ENCODE measurements at places on chromosomes 13 and 19.

- no peak for DNase-seq
Observed at GRCh38 chr13:54975676-54976075, 1947.1 kb downstream of the OLFM4 start.

- no peak for DNase-seq
Observed at GRCh38 chr13:69524459-69525150, 583.0 kb upstream of the ATXN8OS start.

DNA sequence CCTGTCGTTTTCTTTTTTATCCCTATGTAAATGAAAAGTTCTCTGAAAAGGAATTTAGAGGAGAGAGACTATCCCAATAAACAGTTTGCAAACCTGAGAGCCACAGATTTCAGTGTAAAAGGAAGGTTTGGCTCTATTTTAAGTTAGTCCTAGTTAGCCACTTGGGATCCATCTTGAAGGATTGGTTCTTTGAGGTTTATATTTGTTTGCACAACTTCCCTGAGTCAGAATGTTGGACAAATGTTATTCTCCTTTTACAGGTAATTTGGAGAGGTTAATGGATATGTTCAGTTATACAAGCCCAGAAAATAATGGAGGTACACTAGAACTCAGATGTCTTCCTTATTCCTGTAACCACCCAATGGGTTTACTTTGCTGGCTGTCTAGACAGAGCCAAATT is 2.6 kb upstream of the DNAJC15 start:
- DNase-seq = no peak

GRCh38 chr13:29384466-29384865 is 211.0 kb downstream of the SLC7A1 start:
- no peak for DNase-seq

GRCh38 chr13:31588316-31588715 is 151.0 kb upstream of the RXFP2 start:
- DNase-seq = no peak

DNA sequence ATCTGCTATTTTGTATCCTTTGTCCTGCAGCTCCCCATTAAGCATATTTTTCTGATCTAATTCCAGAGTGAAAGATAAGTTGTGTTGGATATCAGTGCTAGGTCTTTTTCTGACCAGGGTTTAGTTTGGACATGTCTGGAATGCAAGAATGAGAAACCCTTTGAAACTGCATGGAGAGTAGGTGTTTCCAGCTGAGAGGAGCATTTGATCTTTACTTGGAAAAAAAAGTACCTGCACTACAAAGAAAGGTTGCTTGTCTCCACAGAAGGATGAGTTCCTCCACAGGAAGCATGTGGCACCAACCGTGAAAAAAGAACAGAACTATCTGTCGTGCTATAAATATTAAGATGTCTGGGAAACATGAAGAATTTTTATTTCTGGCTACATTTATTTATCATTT is 36.6 kb upstream of the MED4 start:
- DNase-seq = no peak

DNA sequence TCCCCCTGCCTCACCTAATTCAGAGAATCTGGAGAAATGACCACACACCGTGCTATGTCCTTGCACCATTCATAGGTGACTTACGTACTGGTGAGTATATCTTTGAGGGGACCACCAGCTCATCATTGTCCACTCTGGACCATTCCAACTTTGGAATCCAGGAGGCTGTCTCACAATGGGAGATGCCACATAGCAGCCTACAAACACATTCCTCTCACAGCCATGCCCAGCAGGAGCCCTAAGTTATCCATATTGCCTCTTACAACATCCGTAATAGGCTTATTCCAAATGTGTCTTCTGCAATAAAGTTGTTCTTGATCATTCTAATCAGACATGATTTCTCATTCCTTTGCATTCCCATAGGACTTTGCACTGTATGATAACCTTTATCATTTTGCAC is 436.7 kb downstream of the EFNB2 start:
- no peak for DNase-seq

- no peak for DNase-seq
Observed at GRCh38 chr13:98427331-98427995, 149.4 kb downstream of the STK24 start.

DNA sequence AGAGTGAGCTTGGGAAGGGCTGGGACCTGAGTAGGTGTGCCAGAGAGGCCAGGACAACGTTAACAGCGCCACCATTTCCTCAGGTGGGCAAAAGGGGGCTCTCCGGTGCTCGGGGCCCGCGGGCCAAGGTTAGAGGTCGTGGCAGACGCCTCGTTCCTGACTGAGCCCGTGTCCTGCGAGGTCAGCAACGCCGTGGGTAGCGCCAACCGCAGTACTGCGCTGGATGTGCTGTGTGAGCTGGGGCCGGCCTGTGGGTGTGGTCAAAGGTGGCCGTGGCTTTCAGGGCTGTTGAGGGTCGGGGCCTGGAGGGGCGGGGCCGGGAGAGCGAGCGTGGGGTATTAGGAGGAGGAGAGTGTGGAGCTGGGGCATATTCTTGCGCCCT is 3.7 kb downstream of the KIRREL2 start:
- DNase-seq = no peak

GRCh38 chr13:26988059-26988769 is 183.4 kb downstream of the USP12 start:
- DNase-seq = no peak

GRCh38 chr19:19403373-19403901 is 2.0 kb upstream of the GATAD2A start:
- DNase-seq = peak; percentile 58

DNA sequence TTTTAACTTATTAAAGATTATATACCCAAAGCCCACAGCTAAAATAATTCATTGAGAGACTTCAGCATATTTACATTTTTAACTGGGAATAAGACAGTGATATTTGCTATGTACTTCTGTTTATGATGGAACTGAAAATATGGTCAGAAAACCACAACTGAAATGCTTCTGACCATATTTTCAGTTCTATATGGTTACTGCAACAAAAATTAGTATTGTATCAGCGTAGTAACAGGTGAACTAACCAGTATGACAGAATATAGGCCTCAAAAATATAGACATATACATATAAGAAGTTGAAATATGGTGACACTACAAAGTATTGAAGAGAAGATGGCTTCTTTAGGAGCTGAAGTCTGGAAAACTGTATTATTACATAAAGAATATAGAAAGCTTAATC is 857.4 kb downstream of the OLFM4 start:
- DNase-seq = no peak

DNA sequence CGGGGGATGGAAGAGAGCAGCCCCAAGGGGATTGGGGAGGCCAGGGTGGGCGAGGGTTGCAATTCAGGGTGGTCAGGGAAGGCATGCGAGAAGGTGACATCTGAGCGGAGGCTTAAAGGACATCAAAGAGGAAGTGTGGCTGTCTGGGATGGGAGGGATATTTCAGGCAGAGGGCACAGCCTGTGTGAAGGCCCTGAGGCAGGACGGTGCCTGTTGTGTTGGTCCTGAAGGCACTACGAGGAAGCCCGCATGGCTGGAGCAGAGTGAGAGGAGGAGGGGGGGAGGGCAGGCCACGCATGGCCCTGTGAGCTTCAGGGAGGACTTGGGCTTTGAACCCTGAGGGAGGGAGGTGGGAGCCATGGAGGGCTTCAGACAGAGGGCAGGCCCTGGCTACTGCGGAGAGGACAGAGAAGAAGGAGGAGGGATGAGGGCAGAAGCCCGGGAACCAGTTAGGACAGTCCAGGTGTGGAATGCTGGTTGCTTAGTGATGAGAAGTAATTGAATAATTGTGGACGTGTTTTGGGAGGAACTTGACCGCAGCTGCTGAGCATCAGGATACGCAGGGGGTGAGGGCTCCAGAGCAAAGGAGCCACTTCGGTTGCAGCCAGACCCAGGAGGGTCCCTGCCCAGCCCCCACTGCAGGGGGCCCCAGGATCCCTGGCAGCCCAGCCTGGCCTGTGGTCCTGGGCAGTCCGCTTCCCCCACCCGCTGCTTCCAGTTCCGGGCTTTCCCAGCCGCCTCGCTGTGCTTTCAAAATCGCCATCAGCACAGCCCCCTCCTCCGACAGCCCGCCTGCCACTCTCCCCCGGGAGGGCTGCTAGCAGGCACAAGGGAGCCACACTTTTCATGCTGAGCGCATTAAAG is 6.2 kb downstream of the TLE6 start:
- no peak for DNase-seq

GRCh38 chr13:67438465-67438864 is 208.3 kb upstream of the PCDH9 start:
- DNase-seq = no peak

DNA sequence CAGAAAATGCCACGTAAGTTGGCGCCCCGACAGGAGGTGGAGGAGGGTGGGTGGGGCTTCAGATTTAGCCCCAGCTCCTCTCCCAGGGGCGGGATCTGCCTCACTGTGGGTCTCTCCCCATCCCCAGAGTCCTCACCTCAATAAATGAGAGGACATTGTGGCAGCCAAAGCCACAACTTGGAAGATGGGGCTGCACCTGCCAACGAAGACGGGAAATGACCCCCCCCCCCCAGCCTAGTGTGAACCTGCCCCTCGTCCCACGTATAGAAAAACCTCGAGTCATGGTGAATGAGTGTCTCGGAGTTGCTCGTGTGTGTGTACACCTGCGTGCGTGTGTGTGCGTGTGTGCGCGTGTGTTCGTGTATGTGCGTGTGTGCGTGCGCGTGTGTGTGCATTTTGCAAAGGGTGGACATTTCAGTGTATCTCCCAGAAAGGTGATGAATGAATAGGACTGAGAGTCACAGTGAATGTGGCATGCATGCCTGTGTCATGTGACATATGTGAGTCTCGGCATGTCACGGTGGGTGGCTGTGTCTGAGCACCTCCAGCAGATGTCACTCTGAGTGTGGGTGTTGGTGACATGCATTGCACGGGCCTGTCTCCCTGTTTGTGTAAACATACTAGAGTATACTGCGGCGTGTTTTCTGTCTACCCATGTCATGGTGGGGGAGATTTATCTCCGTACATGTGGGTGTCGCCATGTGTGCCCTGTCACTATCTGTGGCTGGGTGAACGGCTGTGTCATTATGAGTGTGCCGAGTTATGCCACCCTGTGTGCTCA is 1.5 kb upstream of the TRAPPC5 start:
- DNase-seq = no peak

- DNase-seq = no peak
Observed at GRCh38 chr19:14943601-14944000, 2.3 kb downstream of the OR7C2 start.

GRCh38 chr13:105816994-105817393 is 718.5 kb downstream of the EFNB2 start:
- no peak for DNase-seq

GRCh38 chr13:36031490-36031889 is 99.7 kb downstream of the DCLK1 start:
- no peak for DNase-seq
